ENCODE measurements at places on chromosomes 4 and X.

GRCh38 chr4:68358988-68359387, 9.1 kb upstream of the YTHDC1 start:
- no peak for DNase-seq

DNA sequence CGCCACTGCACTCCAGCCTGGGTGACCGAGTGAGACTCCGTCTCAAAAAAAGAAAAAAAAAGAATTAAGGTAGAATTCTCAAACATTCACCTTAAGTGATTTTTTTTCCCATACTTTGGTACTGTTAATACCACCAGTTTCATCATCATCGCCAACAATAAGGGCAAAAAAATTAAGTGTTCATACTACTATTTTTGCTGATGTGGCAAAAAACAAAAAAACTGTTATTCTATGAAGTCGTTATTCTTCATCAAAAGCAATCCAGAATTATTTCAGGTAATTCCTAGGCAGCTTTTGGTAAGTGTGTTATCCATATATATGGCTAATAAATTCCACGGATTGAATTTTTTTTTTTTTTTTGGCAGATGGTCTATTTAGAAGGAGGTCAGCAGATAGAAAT, 85.7 kb downstream of the KCNIP4 start:
- DNase-seq = no peak

DNA sequence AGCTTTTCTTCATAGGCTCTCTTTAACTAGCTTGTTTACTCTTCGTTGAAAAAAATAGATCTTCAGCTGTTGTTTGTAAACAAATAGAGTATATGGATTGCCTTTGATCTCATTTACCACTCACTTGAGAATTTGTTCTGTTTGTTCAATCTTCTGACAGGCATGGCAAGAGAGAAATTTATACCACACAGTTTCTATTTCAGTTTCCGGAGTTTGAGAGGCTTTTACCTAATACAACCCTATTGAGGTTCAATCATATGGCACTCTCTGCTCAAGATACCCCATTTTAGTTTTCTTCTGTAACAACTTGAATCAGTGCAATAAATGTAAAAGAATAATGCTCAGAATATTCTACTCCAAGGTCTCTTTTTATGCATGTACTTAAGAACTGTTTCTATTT, 148.0 kb downstream of the EMCN start:
- DNase-seq = no peak

DNA sequence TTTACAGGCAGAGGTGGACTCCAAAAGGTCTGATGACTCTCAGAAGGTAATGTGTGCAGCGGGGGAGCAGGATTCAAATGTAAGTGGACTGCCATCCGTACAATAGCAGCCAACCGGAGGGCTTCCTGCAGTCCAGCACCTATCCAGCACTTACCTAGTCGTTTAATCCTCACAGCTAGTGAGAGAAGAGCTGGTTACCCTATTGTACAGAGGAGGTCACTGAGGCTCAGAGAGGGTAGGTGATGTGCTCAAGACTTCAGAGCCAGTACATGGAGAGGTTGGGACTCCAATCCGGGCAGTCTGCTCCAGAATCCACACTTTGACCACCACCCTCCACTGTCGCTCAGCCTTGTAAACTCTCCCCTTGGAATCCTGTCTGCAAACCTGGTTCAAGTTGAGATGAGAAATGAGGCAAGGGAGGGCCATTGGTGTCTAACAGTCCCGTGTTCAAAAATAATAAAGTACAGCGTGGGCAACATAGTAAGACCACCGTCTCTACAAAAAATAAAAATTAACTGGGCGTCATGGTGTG, 22.5 kb upstream of the JAKMIP1 start:
- peak; percentile 44 for DNase-seq

DNA sequence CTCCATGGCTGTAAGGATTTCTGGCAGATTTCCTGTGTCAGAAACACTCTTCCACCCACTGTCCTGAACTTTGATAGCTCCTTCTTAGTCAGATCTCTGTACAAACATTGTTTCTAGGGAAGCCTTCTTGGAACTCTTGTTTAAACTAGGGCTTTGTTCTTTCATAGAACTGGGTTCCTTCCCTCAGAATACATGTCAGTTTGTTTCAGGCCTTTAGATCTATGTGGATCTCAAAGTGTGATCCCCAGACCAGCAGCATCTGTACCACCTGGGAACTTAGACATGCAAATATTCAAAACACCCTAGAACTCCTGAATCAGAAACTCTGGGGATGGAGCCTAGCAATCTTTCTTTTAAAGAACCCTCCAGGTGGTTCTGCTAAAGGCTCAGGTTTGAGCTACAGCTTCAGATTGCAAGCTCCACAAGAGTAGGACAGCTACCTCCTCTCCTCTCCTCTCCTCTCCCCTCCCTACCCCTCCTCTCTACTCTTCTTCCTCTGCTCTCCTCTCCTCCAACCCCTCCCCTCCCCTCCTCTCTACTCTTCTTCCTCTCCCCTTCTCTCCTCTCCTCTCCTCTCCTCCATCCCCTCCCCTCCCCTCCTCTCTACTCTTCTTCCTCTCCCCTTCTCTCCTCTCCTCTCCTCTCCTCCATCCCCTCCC, 12.7 kb downstream of the RASSF6 start:
- peak; percentile 68 for DNase-seq

DNA sequence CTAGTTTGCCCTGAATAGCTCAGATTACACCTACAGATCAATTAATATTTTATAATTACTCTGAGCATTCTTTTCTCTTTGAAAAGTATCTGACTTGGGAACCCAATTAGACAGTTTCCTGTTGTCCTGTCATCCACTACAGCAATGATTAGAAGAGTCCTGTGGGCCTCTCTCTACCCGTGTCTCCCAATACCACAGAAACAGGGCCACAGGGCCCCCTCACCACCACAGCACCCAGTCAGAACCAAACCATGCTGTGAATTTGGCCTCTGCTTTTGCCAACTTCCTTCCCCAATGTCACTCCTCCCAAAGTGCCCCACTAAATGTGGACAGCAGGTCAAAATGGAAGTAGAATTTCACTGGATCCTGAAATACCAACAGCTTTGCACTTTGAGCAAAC, 10.3 kb downstream of the USP46 start:
- no peak for DNase-seq

- no peak for DNase-seq
Observed at GRCh38 chr4:39102297-39102696, 40.3 kb downstream of the KLHL5 start.

DNA sequence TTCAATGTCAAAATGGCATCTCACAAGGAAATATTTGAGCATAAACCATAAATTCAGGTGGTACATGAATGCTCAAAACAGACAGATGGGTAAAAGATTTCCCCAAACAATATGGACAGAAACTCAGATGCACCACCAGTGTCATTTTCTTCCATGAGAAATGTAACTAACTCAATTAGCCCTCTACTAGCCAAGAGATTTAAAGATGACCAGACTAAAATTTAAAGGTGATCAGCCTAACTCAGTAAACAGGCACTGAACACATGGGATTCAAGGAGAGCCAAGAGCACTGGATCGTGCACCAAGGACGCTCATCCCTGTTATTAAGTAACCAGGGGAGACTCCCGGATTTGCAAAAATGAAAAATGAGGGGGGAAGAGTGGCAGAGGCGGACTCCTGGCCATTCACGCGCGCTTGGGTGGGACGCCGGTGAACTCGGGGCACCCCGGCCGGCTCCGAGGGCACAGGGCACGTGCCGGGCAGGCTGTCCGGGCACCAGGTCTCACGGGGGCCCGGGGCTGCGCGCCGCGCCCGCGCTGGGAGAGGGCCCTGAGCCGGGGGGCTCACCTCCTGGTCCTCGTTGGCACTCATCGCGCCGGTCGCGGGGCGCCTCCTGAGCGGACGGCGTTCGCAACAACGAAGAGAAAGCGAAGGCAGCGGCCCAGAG, 490 bp downstream of the RWDD4 start:
- peak; percentile 26 for DNase-seq

GRCh38 chr4:7206911-7207567, 14.7 kb downstream of the SORCS2 start:
- DNase-seq = no peak

DNA sequence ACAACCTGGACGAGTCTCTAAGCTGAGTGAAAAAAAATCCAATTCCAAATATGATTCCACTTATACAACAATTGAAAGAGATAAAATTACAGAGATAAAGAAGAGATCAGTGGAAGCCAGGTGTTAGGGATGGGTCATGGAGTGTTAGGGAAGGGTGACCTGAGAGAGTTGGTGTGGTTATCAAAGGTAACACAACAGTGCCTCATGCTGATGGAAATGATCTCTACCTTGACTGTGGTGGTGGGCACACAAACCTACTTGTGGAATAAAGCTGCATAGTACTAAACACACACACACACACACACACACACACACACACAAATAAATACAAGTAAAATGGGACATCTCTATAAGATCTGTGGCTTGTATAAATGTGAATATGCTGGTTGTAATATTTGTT, 26.0 kb downstream of the BEND2 start:
- DNase-seq = peak; percentile 22

GRCh38 chrX:113421432-113421831, 580.8 kb upstream of the AMOT start:
- no peak for DNase-seq

DNA sequence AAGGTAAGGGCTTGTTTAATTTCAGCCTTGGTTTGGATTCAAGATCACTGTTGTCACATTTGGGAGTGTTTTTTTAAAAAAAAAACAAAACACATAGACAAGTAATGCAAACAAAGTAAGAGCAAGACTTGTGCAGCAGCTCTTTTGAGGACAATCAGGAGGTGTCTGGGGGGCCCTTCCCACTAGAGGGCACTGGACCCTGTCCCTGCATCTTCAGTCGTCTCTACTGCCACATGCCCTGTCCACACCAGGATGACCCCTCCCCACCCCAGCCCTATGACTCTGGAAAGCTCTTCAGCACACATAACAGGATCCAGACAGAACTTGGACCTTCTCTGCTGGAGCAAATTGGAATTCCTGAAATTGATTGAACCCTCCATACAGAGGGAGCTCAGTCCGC, 71.0 kb downstream of the USP46 start:
- DNase-seq = no peak

DNA sequence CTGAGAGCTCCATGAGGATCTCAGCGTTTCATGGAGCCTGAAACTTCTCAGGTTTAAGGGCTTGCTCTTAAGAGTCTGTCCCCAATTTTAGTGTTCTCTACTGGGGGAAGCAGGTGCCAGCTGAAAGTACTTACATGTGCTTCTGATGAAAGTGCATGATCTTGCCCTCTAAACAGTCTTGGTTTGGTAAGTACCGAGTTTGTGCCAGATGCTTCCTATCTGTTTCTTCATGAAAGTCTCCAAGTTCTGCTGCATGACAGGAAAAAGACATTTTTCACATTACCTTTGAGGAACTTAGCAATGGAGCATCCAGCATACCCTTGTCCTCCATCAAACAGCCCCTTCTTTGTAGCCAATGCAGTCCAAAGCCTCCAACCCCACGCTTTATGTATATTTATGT, 42.0 kb downstream of the FRMD7 start:
- no peak for DNase-seq

DNA sequence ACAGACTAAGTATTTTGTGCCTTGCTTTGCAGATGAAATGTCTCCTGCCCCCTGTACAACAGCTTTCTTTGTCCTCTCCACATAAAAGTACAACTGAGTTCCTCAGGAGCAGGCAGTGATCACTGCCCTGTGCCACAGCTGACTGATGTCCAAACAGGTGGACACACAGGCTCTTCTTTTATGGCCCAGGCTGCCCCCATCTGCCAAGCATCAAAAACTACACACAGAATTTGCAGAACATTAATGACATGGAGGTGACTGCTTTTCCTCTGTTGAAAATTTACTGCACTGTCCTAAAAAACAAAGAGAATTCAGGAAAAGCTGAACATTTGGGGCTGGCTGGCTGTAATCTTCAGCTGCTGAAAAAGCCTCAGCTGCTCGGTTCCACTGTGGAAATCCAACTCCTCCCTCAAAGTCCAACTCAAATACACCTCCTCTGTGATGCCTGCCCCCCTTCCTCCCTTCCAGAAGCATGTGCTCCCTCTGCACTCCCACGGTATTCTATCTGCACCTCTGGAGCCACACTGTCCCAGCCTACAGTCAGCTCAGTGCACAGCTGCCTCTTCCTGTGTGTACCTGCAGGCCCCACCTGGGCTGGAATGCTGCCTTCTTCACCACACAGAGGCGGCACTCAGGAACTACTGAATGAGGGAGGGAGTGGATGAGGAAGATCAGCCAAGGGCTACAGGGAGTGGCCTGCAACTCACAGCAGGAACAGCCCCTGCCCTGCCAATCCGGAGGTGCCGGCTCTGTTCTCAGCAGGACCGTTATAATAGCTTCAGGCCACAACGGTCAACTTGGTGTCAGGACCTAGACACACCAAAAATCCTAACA, 10.3 kb downstream of the AFAP1 start:
- no peak for DNase-seq

DNA sequence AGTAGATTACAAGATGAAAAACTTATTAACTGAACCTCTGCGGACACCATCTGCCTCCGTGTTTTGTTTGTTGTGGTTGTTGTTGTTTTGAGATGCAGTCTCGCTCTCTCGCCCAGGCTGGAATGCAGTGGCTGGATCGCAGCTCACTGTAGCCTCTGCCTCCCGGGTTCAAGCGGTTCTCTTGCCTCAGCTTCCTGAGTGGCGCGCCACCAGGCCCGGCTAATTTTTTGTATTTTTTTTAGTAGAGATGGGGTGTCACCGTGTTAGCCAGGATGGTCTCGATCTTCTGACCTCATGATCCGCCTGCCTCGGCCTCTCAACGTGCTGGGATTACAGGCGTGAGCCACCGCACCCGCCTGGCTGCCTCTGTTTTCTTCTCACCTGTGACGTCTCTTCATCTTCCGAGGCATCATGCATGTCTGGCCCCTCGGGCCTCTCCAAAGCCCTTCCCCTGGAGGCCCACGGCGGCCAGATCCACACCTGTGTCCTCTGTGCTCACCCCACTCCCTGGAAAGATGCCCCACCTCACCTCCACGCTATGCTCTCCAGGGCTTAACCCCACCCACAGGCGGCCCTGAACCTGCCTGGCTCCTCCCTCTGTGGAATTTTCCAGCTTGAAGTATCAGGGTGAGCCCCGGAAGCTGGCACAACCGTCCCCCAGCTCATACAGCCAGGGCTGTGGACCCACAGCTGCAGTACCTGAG, 77.0 kb upstream of the MXD4 start:
- DNase-seq = no peak

DNA sequence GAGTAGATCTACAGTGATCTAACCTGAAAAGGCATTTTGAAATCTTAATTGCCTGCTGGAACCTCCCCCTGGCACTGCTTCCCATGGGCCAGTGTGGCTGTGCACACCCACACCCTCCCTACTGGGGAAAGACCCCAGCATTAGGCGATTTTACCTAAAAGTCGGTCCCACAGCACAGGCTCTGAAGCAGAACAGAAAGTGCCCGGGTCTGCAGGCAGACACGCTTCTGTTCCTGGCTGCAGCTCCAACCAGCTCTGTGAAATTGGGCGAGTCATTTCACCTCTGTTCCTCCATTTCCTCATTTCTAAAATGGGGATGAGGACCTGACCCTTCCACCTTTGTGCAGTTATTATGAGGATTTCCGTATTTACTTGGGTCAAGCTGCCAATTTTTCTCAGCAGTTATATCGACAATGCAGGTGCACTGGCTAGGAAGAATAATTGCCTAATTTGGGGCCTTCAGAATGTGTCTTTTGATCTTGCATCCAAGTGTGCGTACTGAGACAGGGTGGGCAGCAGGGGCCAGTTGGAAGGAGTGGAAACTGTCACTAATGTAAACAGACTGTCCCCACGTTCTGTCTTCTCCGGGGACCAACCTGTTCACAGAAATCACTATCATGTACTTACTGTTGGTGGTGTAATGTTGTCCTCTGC, 7.1 kb downstream of the KLF3 start:
- DNase-seq = no peak

- DNase-seq = no peak
Observed at GRCh38 chrX:9905721-9906120, 61.4 kb upstream of the CLDN34 start.

GRCh38 chr4:150582146-150582872, at the start of gene MAB21L2:
MAB21L2 (plus strand) TSS chr4:150582151; CDS start chr4:150583030, 879 bp downstream.
- DNase-seq = no peak
